Non-pigmented ciliary epithelial cell (primary cell): ENCODE measurements at places on chromosomes 5 and 9.
A peak's percentile ranks its signal among the peaks of the same experiment; 100 is the strongest.

- peak; percentile 99 for DNase-seq
Observed at GRCh38 chr5:56123531-56124243, 109.4 kb downstream of the ANKRD55 start.

DNA sequence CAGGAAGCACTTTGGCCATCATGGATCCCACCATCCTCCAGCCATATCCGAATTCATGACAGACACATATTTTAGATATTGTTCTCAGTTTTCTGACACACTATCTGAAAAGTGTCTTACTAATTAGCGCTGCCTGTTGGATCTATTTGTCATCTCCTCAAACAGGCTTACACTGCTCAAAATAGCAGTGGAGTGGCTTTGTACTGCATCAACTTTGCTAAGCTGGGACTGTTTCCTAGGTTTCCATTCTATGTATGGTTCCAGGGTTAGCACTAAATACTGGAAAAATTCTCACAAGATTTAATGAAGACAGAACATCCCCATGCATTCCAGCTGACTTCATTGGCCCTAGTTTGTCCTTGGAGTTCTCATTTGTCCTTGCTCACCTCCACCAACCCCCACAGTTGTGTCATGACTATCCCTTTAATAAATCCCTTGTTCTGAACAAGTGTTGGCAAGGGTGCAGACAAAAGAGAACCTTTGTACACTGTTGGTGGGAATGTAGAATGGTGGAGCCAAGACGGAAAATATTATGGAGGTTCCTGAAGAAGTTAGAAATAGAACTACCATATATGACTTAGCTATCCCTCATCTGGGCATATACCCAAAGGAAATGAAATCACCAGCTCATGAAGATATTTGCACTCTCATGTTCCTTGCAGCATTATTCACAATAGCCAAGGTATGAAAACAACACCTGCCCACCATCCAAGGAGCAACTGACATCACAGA lies 136.5 kb upstream of the RAI14 start:
- DNase-seq: no peak

- DNase-seq: no peak
Observed at GRCh38 chr9:134707031-134707680, 65.6 kb downstream of the COL5A1 start.

DNA sequence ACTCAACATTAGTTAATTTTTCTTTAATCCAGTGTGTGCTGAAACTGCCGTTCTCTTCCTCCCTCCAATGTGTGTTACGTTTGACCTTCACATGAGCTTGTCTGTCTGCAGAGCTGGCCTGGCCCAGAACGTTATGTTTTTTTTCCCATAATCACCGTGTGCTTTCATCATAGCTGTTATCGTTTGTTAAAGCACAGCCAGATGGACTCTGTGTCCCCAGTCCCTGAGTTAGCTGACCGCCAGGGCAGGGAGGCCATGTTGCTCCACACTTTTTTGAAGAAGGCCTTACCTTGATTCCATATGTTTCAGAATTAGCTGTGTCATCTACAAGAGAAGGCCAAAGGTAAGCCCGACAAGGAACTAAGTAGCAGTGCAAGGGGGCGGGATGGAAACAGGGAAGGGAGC lies 55.7 kb downstream of the HSD17B3 start:
- no peak for DNase-seq

DNA sequence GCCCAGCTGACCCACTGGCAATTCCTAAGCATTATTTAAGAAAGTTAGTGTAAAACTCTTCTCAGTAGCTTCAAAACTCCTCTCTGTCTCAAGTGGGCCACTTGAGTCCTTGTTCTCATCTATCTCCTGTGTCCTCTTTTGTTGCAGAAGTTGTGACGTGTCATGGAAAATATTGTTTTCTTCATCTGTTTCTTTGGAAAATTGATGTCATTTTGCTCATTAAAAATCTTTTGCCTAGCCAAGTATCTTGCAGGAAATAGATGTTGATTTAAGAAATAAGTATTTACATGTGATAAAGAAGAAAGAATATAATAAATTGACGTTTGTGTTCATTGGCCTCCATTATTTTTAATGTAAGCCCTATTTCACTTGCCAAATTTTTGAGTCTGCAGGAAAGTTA lies 1158.4 kb upstream of the SEMA6A start:
- no peak for DNase-seq

DNA sequence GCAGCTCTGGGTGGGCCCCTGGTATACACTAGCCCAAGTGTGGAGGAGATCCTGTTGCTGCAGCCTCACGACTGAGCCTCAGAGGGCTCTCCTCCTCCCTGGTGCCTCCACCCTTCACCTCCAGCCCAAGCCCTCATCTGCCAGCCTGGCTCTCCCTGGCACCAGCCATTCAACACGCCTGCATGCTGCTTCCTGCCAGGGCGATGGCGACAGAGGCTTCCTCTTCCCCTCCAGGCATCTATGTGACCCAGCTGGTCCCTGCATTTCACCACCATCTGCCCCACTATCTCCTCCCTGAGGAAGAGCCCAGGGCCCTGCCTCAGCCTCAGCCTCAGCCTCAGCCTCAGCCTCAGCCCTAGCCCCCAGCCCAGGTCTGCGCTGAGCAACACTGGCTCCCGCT lies 54.8 kb upstream of the ANGPTL2 start:
- DNase-seq: no peak

DNA sequence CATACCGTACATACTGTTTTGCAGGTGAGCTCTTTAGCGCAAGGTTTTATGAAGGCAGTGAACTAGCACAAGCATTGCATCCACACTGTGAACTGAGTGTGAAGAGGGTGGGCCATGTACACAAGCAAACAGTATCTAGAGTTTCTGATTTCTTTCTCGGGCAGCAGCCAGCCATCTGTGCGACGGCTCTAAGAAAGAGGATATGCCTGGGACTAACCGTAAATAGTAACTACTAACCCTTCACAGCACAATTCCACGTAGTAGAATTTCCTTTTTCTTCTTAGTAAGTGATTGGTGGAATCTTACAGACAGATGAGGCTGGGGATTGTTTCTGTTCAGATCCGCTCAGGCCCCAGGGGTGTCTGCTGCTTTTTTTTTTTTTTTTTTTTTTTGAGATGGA lies 89.0 kb downstream of the DRD1 start:
- DNase-seq: no peak
